Caco-2 (cell line): ENCODE measurements at places on chromosomes 4 and X.

GRCh38 chrX:15298780-15299179 is 16.7 kb downstream of the ASB11 start:
- no peak for DNase-seq

DNA sequence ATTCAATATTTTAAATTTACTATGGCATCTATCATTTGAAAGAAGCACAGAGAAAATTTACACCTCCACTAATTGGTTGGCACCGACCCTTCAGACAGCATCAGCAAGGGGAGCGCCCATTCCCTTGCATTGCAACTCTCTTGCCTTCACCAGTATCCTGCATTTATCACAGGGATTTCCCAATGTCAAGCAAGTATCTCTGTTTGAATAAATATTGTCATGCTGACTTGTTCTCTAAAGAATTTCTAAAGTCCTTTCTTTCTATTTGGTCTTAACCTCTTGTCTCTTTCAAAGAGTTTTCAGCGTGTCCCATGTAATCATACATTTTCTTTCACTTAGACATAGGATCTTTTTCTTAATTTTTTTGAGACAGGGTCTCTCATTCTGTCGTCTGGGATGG is 10.4 kb downstream of the DCTD start:
- no peak for DNase-seq

- no peak for DNase-seq
Observed at GRCh38 chr4:138573246-138573645, 331.1 kb upstream of the SLC7A11 start.

DNA sequence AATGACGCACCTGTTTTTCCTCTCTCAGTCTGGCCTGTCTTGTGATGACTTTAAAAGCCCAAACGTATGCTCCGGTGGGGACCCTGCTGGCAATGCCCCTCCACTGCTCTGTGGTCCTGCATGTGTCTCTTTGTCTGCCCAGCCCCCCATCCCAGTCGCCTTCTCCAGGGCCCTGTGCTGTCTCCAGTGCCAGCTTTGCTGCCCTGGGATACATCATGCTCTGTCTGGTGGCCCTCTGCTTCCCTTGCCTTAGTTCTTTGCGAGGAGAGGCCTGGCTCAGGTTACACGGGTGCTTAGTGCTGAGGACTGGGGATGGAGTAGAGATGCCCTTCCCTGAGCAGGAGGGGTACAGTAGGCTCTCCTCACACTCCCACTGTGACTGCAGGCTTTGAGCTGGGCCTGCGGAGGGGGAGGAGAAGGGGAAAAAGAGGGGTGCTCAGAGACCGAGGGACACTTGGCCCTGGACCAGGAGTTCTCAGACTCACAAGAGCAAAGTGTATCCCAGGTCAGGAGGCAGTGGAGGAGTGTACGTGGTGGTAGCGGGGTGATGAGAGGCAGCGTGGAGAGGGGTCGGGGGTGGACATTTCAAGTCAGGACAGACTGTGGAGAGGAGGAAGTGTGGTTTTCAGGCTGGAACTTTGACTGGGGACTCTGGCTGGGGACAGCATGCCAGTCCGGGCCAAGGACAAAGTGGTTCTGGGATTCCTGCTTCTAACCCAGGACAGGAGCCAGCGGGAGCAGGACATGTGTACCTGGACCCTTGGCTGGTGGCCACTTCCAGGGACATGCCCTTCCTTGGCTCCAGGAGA is 2.8 kb downstream of the APLN start:
- DNase-seq = no peak

GRCh38 chr4:99378876-99379275 is 26.3 kb upstream of the ADH1C start:
- DNase-seq = no peak

DNA sequence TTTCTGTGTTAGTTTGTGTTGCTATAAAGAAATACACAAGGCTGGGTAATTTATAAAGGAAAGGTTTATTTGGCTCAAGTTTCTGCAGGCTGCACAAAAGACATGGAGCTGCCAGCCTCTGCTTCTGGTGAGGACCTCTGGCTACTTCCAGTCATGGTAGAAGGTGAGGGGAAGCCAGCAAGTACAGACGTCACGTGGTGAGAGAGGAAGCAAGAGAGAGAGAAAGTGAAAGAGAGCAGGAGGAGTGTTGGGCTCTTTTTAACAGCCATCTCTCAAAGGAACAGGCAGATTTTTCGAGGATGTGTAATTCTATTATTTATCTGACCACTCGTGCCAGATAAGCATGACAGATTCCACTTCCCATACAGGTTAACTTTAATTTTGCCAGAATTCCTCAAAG is 1199.1 kb downstream of the ADGRL3 start:
- DNase-seq = no peak

DNA sequence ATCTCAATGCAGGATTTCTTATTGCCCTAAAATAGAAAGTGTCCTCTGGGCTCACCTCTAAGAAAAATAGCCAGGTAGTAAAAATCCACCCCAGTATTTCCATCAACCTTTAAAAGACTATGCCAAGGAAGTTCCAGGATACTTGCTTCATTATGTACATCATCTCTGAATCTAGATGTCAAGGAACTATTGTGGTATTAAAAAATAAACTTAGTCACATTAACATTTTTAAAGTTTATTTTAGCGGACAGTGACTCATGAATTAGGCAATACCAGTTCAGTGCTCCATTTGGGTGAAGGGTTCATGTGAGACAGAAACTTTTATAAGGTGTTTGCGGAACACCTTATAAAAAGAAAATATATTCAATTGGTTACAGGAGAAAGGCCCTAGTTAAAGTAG is 209.2 kb downstream of the ADAM29 start:
- no peak for DNase-seq

DNA sequence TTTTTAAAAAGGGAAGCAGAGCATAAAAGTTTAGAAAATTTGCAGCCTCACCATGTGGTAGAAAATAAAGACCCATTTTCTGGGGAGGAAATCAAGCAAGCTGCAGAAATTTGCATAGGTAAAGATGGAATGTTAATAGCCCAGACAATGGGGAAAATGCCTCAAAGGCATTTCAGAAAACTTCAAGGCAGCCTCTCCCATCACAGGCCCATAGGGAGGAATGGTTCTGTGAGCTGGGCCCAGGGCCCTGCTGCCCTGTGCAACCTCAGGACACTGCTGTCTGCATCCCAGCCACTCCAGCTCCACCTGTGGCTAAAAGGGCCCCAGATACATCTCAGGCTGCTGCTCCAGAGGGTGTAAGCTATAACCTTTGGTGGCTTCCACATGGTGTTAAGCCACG is 137.9 kb downstream of the INPP4B start:
- DNase-seq = no peak
